Effector CD8-positive, alpha-beta T cell (primary cell): ENCODE measurements at places on chromosomes 2 and 18.

GRCh38 chr2:236691799-236692167 lies 122.2 kb downstream of the ACKR3 start:
- DNase-seq, result no peak

- DNase-seq, result peak; percentile 75
These were observed 8.6 kb upstream of the MTCL1 start for GRCh38 chr18:8696749-8697211.

- DNase-seq, result no peak
These were observed 4.7 kb upstream of the SATB2 start for GRCh38 chr2:199462347-199462955.

- no peak for DNase-seq
These were observed 6.4 kb upstream of the PROC start for GRCh38 chr2:127411653-127412369.

DNA sequence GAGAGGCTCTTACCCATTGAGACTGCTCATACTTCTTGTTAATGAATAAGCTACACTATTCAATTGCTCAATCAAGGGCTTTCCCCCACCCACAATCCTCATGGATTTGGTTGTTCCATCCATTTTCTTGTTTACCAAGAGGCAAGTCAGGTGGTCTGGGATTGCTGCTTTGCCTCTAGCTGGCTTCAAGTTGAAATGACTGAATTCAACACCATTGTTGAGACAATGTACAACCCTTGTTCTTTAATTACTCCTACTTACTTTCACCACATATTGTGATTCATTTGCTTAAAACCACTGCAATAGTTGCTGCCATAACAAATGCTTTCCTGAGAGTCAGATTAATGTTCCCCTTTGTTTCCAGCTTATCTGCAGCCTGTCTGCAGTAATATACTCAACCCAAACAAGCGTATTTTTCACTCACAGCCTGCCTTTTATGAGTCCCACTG lies 532.2 kb downstream of the RIT2 start:
- DNase-seq, result no peak
